NCI-H2081 treated with DMSO at 0.1 percent for 48 hours (cell line): ENCODE measurements at places on chromosomes 3 and 15.
A peak's percentile ranks its signal among the peaks of the same experiment; 100 is the strongest.

DNA sequence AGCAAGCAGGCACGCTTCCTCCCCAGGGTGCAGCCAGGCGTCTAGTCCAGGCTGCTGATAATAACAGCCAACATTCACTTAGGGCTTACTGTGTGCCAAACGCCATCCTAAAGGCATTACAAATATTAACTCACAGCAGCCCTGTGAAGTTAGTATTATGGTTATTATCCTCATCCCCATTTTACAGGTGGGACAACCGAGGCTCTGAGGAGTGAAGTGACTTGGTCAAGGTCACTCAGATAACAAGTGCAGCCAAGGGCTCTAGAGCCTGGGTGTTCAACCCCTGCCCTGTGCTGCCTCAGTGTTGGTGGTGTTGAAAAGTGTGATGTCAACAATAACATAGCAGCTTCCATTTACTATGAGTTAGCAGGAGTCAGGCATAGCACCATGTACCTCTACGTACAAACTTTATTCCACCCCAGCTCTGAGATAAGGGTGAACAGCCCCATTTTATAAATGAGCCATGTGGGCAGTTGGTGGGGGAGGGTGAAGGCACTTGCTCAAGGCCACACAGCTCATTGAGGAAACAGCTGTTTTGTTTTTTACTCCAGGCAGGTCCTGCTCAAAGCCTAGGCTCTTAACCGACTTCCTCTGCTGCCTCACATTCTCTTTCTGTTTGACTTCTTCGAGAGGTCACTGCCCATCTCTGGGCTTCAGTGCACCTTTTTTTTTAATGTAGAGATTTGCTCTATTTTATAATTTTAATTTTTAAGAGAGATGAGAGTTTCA lies 24.0 kb upstream of the TRH start:
- no peak for DNase-seq

- DNase-seq, result no peak
Measured at GRCh38 chr3:161253711-161254110, 32.6 kb downstream of the NMD3 start.

DNA sequence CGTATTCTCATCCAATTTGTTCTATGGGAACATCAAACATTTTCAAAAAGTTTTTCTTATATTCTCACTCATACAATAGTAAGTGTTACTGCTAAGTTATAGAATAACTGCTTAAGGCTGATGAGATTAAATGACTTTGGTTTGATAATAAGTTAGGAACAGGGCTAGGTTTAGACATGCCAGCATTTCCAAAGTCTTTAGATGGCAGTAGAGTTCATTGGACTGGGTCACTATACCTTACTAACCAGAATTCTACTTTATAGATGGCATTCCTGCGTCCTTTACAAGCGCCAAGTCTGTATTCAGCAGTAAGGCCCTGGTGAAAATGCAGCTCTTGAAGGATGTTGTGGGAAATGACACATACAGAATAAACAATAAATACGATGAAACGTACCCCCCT lies 21.7 kb downstream of the PLAAT1 start:
- no peak for DNase-seq

- no peak for DNase-seq
Measured at GRCh38 chr15:61415617-61416120, 186.6 kb upstream of the RORA start.

DNA sequence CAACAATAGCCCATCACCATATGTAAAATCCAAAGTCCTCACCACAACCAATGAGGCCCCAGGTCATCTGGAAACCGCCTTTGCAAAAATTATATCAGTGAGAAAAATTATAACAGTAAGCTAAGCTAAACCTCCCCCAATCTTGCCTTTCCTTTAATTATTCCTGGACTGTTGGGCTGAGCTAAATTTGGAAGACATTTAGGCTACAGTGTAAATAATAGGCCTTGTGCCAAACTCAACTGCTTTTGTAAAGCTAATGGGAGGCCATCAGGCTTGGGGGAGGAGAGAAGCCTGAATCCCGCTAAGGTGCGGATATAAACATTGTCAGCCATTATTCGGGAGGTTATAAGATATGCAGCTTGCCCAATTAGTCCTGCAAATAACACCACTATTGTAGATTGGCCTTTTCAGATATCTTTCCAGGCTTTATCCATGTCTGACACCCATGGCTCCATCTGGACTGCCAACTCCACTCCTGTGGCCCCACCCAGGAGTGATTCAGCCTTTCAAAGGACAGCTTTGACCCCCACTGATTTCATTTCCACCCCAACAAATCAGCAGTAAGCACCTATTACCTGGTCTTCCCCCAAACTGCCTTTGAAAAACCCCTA lies 53.0 kb upstream of the CA12 start:
- peak; percentile 97 for DNase-seq

- DNase-seq, result no peak
Measured at GRCh38 chr15:64314456-64314855, 41.5 kb downstream of the CSNK1G1 start.

DNA sequence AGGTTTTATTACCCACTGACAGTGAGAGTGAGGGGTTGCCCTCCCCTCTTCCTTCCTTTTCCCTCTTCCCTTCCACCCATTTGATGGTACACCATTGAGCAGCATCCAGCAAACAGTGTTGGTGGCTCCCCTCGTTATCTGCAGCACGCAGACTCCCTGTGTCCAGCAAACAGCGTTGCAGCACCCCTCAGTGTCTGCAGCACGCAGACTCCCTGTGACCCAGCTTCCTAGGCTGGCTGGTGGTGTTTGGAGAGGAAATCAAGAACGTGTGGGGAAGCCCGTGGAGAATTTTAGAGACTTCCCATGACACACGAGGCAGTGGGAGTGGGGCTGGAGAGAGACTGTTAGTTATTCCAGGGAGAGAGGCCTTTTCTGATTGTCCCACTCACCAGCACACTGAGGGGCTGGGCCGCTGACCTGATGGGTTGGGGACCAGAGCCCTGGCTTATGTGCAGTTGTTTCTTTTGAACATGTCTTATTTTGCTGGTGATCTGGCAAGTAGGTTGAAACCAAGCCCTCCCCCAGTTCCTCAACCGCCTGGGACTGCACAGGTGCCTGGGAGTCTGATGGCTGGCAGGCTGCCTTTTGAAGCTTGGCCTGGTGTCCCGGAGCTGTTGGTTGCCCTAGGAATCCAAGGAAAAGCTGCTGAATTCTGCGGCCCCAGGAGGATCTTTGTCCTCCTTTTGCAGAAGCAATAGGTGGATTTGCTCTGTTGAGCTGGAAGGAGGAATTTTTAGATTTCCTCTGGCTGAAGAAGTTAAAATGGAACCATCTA lies 19.0 kb downstream of the APBA2 start:
- no peak for DNase-seq
